NCI-H345 (cell line): ENCODE measurements at places on chromosomes 3 and 15.

DNA sequence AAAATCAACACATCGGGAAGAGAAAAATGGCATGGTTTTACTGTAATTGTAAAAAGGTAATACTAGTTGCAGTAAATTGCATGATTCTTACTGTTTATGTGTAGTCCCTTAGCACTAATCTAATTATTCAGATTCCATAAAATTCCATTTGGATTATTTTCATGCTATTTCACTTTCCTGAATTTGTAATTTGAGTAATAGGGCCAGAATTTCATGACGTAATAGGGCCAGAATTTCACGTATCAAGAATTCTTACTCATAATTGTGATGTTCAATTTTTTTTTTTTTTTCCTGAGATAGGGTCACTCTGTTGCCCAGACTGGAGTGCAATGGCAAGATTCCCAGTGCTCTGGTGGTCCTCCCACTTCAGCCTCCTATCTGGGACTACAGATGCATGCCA is 2.9 kb upstream of the U2SURP start:
- no peak for DNase-seq

DNA sequence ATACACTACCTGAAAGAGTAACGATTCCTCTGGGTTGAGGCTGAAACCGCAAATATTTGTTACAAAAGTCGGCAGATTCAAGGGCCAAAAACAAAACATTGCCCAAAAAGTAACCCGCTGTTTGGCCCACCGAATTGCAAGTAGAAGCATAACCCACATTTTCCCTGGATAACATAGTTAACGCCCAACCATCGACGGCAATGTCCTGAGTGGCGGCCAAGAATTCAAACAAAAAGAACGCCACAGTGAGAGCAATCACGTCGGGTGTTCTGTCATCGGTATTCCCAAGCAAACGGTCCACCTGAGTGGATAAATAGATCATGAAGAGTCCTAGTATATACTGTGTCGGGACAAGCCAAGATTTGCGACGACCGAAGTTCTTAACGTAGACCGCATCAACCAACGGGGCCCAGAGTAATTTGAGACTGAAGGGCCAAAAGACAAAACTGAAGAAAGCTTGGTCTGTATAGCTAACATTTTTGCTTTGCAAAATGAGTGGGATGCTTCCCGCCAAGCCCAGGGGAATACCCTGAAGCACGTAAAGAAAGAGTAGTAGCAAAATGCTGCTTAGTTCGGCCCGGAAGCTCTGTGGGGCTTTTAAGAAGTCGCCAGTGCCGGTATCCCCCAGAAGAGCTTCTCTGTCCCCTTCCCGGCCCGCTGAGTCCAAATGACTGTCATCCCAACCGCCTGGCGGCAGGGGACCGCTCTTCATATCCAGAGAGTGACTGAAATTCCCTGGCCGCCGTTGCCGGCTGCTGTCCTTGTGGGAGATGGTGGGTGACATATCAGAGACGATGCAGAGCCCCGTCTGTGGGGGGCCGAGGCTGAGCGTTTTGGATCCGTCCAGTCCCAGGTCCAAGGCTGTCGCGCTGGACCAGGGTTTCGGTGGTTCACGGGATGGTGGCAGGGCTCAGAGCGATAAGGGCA is 750 bp downstream of the SLC33A1 start:
- no peak for DNase-seq

GRCh38 chr3:55305696-55306485 is 181.2 kb downstream of the WNT5A start:
- no peak for DNase-seq

- no peak for DNase-seq
Observed at GRCh38 chr3:126982126-126982470, 817 bp upstream of the PLXNA1 start.

GRCh38 chr15:82907350-82907749 is 45.2 kb downstream of the HOMER2 start:
- DNase-seq = no peak
